ENCODE measurements at places on chromosomes 2 and 18. TPM values are rescaled to one million over a fixed set of nuclear protein-coding genes. Genes with fewer than 3 reads are reported as not detected.

ORMDL1 gene
- total RNA-seq: 42.3 TPM

C2orf78 gene
- not detected for total RNA-seq

SLC30A3 gene
- total RNA-seq: under 0.01 TPM

AQP12A gene
- total RNA-seq: not detected

OSBPL6 gene
- total RNA-seq: 5.4 TPM
